ENCODE measurements at places on chromosomes 7 and 10. TPM values are rescaled to one million over a fixed set of nuclear protein-coding genes. Genes with fewer than 3 reads are reported as not detected.

ANKRD30A gene
- 0.31 TPM for total RNA-seq

SEMA4G gene
- total RNA-seq = 9.3 TPM

CCDC7 gene
- total RNA-seq = 1.0 TPM

GIMAP4 gene
- not detected for total RNA-seq

KDM7A gene
- total RNA-seq = 2.6 TPM

CYP2C19 gene
- total RNA-seq = not detected

FAM25C gene
- total RNA-seq = not detected

TRIM50 gene
- total RNA-seq = not detected

LHPP gene
- total RNA-seq = 12.3 TPM

FEZF1 gene
- total RNA-seq = not detected

ABCB4 gene
- not detected for total RNA-seq

KIAA1217 gene
- total RNA-seq = 1.4 TPM

LRRC18 gene
- not detected for total RNA-seq

CHCHD1 gene
- total RNA-seq = 71.8 TPM

ZNF736 gene
- total RNA-seq = 0.02 TPM

HTRA1 gene
- 51.9 TPM for total RNA-seq

SLC18A2 gene
- 0.03 TPM for total RNA-seq

MALSU1 gene
- total RNA-seq = 95.0 TPM

GRM3 gene
- total RNA-seq = not detected

SFXN2 gene
- 3.3 TPM for total RNA-seq

CTBP2 gene
- 112 TPM for total RNA-seq

Data from A549 treated with GW870086 at 1 μM for 4 hours (cell line).